ENCODE measurements at places on chromosomes 7 and 10.
A peak's percentile ranks its signal among the peaks of the same experiment; 100 is the strongest.

GRCh38 chr7:35736725-35737124 is 41.8 kb upstream of the HERPUD2 start:
- DNase-seq, result no peak

DNA sequence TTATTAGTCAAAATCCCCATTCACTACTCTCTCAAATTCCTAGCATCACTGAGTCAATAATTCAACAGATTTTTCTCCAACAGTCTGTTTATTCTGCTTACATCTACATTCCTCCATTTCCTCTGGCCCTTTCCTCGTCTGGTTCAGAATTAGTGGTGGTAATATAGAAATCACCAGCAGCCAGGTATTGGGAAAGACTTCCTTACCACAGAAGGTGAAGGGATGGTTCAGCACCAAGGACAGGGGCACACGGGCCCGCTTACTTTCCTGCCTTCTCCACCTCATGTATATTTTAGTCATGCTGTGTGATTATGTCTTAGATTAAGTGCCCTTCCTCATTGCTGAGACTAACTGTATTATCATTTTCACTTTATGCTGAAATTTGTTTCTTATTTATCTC is 70.4 kb upstream of the APBB1IP start:
- no peak for DNase-seq

- DNase-seq, result peak; percentile 87
These were observed 15.4 kb downstream of the GPNMB start for GRCh38 chr7:23261843-23262452.

DNA sequence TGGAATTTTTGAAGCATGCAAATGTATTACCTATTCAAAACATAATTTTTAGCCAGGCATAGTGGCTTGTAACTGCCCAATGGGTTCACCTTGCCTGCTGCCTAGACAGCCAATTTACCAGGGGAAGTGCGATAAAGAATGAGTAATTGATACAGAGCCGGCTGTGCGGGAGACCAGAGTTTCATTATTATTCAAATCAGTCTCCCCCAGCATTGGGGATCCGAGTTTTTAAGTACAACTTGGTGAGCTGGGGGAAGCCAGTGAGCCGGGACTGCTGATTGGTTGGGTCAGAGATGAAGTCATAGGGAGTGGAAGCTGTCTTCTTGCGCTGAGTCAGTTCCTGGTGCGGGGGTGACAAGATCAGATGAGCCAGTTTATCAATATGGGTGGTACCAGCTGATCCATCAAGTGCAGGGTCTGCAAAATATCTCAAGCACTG is 29.1 kb upstream of the NRBF2 start:
- no peak for DNase-seq

DNA sequence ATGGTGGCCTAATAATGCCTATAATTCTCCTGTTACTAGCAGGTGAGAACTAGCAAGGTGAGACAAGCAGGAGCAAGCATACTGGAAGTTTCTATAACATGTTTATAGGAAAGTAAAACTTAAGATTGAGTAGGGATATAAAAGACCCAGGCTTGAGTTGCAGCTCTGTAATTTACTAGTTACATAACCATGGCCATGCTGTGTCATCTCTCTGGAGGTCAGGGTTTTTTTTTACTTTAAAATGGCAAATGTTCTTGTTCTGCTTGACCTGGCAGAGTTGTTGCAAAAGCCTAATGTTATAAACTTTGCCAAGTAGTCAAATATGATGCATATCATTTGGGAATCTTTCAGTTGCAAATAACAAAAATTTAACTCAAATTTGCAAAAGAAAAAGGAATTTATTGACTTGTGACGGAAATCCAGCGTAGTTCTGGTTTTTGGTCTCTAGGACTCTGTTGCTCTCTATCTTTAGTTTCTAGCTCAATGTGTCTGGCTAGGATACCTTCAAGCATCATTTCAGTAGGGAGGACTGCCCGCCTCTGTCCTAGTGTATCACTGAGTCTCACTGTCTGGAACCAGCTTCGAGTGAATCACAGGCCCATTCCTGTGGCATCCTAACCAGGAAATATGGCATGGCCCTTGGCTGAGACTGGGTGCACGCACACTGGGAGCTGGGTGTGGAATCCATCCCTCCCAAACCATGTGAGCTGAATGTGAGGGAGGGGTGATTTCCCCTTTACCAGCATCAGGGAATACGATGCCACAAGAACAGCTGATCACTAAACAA is 67.9 kb downstream of the ADAM22 start:
- DNase-seq, result no peak

- no peak for DNase-seq
These were observed 72.2 kb upstream of the TMEM140 start for GRCh38 chr7:135075716-135076115.

DNA sequence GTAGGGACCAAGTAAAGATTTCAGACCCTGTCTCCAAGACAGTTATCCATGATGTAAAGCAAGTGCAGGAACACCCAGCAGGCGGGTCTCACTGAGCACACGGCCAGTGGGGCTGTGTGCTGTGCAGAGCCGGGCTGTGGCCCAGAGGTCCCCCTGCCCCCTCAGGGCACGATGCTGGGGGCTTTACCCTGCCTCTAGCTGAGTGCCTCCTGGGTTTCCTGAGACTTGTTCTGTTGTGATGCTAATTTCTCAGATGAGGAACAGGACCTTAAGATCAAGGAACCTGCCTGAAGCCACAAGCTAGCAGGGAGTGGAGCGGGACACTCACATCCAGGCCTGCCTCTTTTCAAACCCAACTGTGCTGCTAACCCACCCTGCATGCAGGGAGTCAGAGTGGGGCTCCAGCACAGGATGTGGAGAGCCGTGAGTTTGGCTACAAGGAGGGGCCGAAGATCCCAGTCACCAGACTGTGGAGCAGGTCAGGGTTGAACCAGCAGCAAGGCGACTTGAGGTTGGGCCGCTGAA is 76.1 kb upstream of the LYZL2 start:
- no peak for DNase-seq

- no peak for DNase-seq
These were observed 53.1 kb downstream of the INPP5A start for GRCh38 chr10:132590752-132591121.

DNA sequence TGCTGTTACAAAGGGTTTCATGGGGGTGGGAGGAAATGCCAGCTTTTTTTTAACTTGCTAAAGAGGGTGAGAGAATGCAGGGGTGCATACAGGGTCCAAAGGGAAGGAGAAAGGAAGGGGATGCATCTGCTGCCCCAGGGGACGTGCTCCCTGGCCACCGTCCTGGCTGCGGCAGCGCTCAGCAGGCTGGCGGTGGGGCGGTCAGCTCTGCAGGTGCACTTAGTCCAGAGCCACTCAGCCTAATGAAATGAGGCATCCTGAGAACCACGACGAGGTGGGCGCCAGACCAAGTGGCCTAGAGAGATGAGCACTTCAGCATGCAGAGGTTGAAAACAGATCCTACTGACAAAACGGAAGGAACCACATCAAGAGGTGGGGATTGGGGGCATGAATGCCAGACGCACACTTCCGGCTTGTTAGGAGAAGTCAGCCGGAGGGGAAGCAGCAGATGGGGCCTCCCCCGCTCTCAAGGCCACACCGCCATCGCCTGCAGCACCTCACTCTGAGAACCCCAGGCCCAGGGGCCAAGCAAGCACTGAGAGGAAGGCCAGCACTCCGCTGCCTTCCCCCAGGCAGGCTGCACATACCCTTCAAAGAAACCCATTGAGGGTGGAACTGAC is 94.5 kb downstream of the MAD1L1 start:
- DNase-seq, result no peak

DNA sequence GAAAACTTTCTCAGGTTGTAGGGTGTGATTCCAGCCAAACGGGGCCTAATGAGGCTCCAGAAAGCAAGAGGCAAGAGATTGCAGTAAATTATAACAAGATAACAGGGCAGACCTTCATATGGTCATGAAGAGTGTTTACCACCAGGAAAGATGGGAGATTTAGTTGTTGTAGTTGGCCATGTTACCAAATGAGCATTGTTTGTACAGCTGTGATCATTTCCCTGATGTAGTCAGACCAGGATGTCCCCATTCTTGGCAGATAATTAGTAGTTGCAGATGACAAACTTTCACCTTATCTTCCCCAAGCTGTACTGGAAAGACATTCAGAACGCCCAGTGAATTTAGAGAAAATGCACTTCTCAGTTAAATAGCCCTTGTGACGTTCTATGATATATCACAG is 630.8 kb downstream of the ANKRD7 start:
- DNase-seq, result no peak

GRCh38 chr7:5248201-5248885 is 34.4 kb upstream of the SLC29A4 start:
- peak; percentile 95 for DNase-seq

- DNase-seq, result no peak
These were observed 3.9 kb downstream of the LSMEM1 start for GRCh38 chr7:112484671-112485167.

DNA sequence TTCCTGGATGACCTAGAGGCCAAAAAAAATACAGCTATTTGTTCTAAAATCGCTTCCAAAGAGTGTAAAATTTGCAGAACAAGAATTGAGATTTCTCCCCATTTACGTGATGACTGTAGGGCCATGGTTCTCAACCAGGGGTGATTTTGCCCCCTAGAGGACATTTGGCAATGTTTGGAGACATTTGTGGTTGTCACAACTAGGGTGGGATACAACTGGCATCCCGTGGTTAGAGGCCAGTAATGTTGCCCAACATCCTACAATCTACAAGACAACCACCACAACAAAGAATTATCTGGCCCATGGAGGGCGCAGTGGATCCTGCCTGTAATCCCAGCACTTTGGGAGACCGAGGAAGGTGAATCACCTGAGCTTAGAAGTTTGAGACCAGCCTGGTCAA is 22.8 kb upstream of the MALSU1 start:
- no peak for DNase-seq

DNA sequence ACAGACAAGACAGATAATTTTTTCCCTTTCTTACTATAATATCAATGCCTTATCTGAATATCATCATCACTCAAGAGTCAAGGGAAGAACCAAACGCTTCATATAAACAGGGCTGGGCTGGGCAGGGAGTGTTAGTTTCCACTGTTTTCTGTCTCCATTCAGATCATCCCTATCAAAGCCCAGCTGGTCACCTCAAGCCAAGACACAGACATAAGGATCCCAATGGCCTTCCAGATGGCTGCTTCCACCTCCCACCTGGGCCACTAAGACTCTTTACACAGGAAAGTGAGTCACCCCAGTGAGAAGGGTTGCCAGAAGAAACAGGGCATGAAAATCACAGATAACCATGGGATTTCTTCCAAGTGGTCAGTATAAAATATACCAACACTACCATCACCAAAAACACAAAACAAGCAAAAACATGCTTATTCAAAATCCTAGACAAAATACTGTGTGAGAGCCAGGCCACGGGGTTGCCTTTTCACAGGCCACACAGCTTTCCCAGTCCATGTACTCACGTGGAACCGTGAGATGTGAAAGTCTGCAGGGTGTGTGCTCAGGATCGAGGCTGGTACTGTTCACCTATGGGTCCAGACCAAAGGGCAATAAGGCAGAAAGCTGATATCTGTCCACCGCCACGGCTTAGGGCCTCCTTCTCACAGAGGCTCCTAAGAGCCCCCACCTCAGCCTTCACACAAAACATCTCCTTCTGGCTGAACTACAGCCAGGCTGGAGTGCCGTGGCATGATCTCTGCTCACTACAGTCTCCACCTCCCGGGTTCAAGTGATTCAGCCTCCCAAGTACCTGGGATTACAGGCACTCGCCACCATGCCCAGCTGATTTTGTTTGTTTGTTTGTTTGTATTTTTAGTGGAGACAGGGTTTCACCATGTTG is 5.7 kb downstream of the PRSS1 start:
- DNase-seq, result no peak

GRCh38 chr10:8407501-8408021 is 353.1 kb downstream of the GATA3 start:
- DNase-seq, result no peak

GRCh38 chr7:31529103-31529502 is 15.2 kb downstream of the ITPRID1 start:
- DNase-seq, result no peak

DNA sequence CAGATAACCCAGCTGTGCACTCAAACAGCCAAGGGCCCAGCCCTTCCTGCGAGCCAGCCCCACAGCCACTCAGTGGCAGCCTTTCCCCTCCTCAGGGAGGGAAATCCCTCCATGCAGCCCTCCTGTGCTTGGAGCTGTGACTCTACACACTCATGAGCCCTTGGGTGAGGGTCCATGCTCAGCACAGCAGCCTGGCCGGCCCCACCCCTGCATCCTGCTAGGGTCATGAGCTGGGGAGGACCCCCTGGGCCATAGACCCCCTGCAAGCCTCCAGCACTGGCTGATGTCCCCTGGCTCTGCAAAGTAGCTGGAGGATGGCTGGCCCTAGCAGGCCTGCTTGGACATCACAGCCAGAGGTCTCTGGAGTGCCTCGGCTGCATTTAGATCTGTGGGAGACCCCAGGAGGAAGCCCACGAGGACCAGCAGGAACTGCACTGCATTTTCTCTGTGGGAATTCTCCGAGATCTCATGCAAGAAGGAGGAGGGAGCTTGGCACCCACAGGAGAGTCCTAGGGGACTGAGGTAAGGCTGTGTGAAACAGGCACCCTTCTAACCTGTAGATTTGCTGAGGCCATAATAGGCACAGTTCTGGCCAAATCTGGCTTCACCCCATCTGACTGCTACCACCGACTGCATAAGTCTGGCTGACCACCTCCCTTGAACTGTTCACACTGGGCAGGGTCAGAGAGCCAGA is 17.4 kb downstream of the TMEM273 start:
- DNase-seq, result no peak

- no peak for DNase-seq
These were observed 61.4 kb downstream of the ST7 start for GRCh38 chr7:117014673-117015133.

- no peak for DNase-seq
These were observed 30.7 kb downstream of the TLL2 start for GRCh38 chr10:96482815-96483588.

Data from D341Med (cell line).